ENCODE measurements at places on chromosomes 2 and 18.

GRCh38 chr2:218734190-218734975 lies 23.7 kb downstream of the TTLL4 start:
- DNase-seq: no peak

DNA sequence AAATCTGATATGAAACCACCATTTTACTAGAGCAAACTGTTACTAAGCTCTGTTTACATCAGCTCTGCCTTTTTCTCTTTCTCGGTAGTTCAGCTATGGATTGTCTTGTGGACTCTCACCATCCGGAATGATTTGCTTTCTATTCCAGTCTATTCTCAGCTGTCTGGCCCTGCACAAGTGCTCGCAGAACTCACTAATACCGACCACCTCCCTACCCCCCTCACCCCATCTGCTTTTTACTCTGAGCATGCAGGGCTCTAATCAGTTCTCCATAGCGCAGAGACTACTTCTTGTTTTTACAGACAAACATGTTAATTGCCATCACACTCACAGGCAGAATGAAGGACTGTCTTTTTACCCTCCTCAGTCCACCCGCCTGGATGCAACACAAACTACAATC lies 180.7 kb upstream of the POU3F3 start:
- DNase-seq: no peak

- DNase-seq: no peak
These were observed 17.0 kb downstream of the GPR35 start for GRCh38 chr2:240642061-240642805.

DNA sequence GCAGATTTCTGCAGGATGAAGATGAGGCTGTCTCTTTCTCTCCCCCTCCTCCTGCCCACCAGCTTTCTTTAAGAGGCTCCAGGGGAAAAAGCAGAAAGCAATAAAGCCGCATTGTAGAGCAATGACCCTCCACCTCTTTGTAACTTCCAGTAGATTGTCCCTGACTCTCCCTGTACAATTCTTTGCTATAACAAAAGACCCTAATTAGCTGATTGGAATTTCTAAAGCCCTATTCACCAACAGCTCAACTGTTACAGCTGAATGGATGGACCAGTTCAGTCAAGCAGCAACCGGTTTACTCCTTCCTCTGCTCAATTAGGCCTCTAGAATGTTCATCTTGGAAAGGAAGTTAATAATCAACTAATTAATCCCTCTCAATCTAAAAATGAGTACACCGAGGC lies 301.0 kb downstream of the STK39 start:
- no peak for DNase-seq

- DNase-seq: no peak
These were observed 821 bp upstream of the CHRNG start for GRCh38 chr2:232538671-232539070.

DNA sequence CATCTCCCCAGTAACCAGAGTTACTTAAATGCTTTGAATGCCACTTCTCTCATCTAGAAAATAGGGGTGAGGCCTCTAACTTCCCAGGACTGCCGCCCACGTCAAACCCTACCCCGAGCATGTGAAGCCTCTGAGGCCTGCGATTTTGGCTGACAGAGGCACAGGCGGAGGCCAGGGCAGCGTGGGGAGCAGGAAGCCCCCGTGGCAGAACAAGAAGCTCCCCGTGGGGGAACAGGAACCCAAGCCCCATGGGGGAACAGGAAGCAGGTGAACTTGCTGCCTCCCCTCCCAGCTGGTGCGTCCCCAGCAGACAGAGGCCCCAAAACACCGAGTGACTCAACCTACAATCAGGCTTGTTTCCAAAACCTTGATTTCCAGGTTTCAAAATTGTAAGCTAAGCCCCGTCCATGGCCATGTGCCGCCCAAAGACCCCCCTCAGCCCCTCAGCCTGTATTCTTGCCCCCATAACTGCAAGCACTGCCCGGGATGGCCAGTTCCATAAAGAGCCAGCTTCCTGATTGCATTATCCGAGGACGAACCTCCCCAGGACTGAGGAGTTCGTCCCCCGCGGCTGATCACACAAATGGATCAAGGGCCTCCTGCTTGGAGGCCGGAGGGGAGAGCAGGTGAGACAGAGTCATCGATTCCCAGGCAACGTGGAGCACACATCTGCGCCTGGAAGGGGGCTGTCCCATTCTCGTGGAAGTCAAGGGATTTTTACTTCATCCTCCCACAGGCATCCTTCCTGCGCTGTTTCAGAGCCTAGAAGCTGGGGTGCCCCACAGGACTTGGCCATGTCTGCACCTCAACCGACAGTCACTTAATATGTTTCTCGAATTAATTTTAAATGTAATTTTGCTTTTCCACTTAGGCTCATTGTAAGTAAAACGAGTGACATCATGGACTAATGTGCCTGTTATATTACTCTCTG lies 36.3 kb upstream of the CTDP1 start:
- DNase-seq: no peak

DNA sequence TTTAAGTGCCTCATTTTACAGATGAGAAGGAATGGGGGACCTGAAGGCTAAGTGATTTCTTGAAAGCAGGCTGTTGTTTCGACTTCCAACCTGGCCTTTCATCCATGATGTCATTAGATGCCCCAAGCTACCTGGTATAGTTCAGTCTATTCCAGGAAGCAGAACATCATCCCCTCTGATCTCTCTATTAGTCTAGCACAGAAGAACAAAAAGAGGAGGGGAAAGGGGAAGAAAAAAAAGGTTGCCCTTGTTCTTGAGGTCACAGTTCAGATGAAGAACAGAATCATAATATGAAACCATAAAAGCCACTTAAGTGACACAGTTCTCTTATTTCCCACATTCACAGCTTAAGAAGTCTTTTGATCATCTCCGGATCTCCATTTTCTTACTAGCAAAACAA lies 386.2 kb upstream of the HNRNPA3 start:
- no peak for DNase-seq

- no peak for DNase-seq
These were observed 179.6 kb downstream of the BARD1 start for GRCh38 chr2:214629875-214630274.

All from activated T-helper 1 cell treated with Interleukin-2 at 50 U/mL for 16 hours (primary cell).